ENCODE measurements at places on chromosomes 6 and 20.

DNA sequence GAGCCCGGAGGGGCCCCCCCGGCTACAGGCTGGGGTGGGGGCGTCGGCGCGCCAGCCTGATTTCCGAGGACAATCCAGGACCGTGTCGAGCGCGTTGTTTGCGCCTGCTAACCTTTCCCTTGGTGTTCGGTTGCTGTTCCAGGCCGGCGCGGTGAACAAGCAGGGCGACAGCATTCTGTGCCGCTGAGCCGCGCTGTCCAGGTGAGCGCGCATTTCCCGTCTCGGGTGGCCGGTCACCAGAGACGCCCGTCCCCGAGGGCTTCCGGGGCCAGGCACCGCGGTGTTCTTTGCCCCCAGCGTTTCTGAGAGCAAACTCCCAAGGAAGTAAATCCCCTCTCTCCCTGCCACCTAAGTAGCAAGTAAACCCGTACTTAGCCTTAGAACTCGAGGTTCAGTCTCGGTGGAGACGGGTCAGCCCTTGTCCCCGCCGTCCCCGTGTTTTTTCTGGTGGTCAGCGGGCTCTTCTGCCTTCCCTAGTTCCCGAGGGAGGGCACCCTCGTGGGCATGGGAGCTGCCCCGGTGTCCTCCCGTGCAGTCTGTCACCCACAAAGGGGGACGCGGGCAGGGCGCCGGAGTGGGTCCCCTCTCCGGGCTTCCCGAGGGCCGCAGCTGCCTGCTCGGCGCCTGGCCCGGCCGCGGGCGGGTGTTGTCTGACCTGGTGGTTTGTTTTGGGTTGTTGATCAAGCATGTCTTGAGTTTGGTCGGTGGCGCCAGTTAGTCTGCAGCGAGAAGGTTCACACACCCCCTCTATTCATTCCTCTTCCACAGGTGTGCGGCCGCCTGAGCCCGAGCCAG is 1.5 kb downstream of the ID4 start:
- no peak for DNase-seq

DNA sequence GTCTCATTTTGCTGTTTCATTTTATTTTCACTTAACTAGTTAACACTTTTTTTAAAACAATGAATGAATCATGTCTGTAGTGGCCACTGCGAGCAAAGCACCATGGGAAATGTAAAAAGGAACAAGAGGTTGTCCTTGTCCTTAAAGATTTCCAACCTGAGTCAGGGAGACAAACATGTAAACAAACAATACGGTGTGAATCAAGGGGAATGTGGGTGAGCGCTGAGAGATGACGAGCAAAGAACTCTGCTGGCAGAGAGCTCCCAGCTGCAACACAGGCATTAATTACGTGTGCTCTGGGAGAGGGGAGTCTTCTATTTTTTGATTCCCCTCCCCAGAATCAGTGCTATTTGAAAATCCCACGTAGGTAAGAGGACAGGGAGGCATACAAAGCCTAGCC is 84.3 kb downstream of the ATXN1 start:
- no peak for DNase-seq

- DNase-seq = no peak
Observed at GRCh38 chr6:9140172-9140571, 704.8 kb upstream of the SLC35B3 start.

DNA sequence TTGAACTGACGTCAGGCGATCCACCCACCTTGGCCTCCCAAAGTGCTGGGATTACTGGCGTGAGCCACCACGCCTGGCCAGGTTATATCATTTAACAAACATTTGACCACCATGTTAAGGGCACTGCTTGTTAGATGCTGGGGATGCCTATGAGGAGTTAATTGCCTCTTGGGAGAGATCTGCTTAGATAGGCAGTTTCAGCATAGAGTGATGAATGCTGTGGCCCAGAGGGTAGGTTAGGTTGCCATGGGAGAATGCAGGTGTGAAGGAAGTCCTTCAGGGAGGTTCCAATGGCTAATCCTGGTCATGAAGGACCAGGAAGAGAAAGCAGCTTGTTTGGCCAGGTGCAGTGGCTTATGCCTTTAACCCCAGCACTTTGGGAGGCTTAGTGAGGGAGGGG is 17.0 kb downstream of the PHF20 start:
- DNase-seq = no peak

DNA sequence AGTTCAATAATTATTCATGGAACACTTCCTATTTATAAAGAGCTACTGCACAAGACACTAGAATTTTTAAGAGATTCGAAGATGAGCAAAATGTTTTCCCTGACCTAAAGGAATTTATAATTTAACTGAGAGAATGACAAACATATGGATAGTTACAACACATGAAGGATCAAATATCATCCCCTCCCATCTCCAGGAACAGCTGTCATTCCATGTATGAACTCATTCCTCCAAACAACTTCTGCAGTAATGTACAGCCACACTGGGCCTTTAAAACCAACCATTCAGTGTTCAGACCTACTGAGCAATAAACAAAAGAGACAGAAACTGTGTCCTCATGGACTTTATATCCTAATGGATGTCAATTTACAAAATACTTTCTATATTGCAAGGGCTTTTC is 87.8 kb downstream of the KIF16B start:
- DNase-seq = no peak

- no peak for DNase-seq
Observed at GRCh38 chr6:165846123-165846966, 183.3 kb upstream of the PDE10A start.

- no peak for DNase-seq
Observed at GRCh38 chr6:110103260-110103659, 76.2 kb downstream of the WASF1 start.

GRCh38 chr6:145506565-145506964 is 228.8 kb downstream of the EPM2A start:
- DNase-seq = no peak

- no peak for DNase-seq
Observed at GRCh38 chr6:24631671-24632070, 14.3 kb downstream of the KIAA0319 start.

- DNase-seq = no peak
Observed at GRCh38 chr6:45650524-45651135, 272.9 kb upstream of the SUPT3H start.

DNA sequence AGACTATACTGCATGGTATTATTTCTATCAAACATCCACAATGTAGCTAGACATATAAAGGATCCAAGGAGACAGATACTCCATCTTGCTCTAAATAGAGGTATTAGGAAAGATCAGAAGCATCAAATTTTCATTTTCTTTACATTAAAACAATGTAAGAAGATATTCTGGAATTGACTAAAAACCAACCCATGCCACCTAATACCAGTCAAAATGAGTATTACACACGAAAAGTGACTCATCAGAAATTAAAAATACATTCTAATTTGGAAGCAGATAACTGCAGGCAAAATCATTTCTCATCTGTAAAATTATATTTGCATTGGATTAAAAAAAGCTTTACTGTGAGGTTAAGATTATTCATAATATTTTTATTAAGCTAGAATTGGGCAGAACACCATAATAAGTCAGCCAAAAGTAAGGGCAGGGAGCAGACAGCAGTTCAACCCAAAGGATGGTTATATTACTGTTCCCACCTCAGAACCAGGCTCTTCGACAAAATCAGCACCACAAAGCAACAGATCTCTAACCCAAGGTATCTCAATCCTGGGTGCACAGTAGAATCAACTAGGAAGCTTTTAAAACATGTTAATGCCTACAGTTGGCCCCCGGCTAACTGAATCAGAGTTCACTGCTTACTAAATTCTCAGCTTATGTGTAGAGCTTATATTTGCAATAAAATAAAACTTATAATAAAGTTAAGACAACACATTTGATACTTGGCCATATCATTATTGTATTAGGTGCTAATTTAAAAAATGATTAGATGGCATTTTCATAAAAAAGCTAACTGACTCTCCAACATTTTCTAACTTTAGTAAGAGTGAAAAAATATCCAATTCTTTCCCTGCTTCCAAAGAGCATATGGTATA is 35.2 kb downstream of the SAMD3 start:
- no peak for DNase-seq

DNA sequence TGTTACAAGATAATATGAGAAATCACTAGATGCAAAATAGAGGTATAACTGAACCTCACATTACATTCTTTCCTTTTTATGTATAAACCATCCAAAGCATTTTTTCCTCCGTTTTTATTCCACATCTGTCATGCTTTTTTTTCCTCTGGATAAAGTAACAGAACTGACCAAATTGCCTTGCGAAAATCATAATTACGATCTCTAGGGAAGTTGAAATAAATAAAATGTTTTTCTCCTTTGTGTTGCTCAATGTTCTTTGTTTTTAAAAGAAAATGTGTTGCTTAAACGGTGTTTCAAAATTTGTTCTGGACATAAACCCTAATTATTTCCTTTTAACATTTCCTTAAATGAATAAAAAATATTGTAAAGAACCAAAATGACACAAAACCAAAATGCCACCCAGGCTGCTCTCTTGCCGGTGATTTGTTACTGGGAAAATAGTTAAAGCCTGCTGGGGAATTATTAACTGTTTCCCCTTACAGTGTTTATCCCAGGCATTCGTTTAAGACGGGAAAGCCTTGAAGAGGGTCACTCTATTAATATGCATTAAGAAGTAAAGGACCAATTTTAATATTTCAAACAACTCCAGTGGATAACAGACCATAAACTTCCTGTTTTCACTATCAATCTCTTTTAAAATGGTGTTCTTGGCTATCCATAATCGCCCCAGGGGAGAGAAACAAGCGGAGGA is 1.7 kb upstream of the ADGRB3 start:
- no peak for DNase-seq

GRCh38 chr20:20915844-20916243 is 190.3 kb downstream of the LINC00237 start:
- DNase-seq = no peak

DNA sequence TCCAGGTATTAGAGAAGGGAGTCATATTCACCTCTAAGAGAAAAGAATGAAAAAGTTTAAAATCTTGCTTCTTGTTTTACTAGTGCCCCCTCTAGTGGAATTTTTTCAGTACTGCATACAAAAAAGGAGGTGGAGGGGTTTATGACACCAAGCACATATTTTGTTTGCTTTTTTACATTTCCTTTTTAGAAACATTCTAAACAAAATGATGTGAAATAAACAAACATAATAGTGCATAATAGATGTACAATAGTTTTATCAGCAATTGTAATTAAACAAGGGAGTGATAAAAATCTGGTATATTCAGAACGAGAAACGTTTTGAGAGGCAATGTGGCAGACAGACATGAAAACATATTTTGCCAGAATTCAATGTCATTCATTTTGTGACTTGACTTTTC is 111.0 kb upstream of the TFAP2D start:
- DNase-seq = no peak

GRCh38 chr6:169362501-169363121 is 109.0 kb upstream of the THBS2 start:
- DNase-seq = no peak

- no peak for DNase-seq
Observed at GRCh38 chr6:37048403-37048850, 43.0 kb downstream of the FGD2 start.

- DNase-seq = no peak
Observed at GRCh38 chr6:6785163-6785521, 196.6 kb downstream of the LY86 start.

DNA sequence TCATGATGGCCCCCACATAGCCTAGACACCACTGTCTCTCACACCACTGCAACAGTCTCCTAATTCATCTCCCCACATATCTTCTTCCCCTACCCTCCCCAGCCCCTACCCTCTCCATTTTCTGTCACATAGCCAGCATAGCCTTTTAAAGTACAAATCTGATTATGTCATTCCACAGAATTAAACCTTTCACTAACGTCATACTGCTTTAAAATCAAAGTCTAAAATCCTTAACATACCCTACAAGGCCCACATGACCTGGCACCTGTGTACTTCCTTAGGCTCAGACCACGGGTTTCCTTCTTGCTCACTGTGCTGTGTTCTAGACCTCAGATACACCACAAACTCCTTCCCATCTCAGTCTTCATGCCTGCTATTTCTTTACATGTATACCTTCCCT is 5.9 kb downstream of the OSTM1 start:
- DNase-seq = no peak

DNA sequence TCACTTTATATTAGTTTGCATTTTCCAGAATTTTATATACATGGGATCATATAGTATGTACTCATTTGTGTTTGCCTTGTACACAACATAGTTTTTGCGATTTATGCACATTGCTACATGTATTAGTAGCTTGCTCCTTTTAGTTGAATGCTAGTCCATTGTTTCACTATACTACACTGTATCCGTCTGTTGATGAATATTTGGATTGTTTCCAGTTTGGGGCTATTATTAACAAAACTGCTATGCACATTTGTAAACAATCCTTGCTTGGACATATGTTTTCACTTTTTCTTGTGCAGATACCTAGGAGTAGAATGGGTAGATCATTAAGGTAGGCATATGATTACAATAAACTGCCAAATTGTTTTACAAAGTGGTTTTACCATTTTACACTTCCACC is 3.9 kb upstream of the LRRC1 start:
- no peak for DNase-seq

DNA sequence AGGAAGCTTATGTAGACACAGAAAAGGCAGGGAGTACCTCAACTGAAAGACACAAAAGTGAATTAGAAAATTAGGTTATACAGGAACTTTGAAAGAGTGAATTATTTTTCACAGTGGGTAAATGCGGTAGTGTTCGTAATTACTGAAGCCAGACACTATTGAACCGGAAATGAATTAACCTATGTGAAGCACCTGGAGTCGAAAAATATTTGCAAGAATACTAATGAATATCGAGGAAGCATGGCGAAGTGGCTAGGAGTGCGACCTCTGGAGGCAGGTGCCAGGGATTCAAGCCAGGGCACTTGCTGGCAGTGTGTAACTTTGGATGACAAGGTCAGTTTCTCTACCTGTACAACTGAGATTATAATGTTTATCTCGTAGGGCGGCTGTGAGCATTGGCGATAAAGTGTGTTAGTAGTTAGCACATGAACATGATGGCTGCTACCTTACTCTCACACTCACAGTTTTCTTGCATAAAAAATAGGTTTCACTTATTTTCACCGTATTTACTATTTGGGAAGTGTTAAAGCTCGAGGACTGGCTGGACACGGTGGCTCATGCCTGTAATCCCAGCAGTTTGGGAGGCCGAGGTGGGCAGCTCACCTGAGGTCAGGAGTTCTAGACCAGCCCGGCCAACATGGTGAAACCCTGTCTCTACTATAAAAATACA is 567 bp upstream of the SLC18B1 start:
- DNase-seq = no peak

DNA sequence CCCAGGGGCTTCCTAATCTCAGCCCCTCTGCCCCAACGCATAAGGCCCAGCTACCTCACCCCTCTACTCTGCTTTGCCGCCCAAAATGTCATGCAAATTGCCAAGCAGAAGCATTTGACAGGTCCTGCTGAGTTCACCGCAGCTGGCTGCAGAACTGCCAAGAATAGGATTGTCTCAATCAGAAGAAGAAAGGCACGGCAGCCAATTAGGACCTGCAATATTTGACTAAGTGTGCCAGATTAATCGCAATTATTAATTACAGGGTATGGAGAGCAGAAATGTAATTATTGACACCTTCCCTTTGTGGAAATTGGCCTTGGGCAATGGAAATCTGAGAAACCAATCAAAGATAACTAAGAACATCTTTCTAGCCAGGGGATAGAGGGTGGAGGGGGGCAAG is 318.6 kb downstream of the LRFN2 start:
- DNase-seq = no peak

GRCh38 chr6:35413911-35414310 is 38.2 kb upstream of the FANCE start:
- DNase-seq = no peak

Measured in MV-4-11 (cell line).